NCI-H774 (cell line): ENCODE measurements at places on chromosomes 2 and 18.

DNA sequence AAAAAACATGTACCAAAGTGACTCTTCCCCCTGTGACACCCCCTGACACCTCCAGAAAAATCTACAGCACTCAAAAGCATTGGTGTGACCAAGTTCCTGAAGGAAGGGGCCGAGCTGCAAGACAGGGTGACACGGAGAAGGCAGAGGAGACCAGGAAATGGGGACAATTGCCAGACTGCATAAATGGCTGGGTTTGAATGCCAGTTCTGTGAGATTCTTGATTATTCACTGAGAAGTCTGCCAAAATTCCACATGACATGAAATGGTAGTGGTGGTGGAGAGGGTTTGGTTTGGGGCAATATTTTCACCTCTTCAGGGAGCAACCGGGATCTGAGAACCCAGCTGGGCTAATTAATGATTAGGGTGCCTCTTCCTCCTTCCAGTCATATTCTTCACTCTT lies 178.5 kb downstream of the ARL4C start:
- DNase-seq, result no peak

- DNase-seq, result no peak
Observed at GRCh38 chr2:48900321-48901014, 144.9 kb upstream of the LHCGR start.

DNA sequence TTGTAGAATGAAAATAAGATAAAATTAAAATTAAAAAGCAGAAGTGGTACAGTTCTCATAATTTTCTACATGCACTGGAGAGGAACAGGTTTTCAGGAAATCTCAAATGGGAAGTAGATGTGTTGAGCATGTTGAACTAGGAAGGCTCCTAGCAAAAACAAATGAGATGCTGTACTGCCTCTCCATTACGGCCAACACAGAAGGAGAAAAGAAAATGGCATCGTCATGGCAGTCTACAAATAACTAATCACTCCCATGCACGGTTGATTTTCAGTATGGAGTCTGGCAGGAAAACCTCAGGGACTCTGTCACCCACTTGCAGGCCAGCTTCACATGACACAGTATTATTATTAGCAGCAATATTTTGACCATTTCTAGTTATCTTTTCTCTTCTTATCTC lies 278.7 kb downstream of the NRXN1 start:
- no peak for DNase-seq

DNA sequence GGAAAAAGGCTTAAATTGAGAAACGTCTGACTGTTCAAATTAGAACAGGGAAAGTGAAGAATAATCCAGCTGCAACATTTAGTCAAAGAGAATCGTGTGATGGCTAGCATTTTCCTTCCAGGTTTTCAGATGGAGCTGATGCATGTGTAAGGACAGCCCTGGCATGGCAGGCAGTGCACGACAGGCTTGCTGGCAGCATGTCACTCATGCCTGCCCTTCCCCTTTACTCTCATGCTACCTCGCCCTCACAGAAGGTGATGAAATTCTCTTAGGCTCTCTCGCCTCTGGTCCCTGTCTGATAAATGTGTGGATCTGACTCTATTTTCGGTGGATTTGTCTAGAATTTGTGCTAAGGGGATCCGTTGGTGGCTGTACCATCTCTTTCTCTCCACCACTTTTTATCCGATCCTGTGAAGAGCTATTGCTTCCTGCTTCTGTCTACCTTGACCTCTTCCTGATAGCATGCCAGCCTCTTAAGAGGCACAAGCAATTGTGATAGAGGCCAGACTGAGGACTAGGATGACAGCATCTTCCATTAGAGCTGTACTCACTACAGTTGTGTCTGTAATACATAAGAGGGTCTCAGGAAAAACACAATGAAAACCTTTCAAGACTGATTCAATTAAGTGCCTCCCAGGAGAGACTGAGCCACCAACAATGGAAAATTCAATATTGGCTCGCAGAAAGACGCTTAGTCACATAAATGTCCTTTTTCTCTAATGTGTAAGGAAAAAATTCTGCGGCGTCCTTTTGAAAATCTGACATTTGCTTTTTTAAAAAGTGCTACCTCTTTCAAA lies 65.6 kb upstream of the NOSTRIN start:
- no peak for DNase-seq

DNA sequence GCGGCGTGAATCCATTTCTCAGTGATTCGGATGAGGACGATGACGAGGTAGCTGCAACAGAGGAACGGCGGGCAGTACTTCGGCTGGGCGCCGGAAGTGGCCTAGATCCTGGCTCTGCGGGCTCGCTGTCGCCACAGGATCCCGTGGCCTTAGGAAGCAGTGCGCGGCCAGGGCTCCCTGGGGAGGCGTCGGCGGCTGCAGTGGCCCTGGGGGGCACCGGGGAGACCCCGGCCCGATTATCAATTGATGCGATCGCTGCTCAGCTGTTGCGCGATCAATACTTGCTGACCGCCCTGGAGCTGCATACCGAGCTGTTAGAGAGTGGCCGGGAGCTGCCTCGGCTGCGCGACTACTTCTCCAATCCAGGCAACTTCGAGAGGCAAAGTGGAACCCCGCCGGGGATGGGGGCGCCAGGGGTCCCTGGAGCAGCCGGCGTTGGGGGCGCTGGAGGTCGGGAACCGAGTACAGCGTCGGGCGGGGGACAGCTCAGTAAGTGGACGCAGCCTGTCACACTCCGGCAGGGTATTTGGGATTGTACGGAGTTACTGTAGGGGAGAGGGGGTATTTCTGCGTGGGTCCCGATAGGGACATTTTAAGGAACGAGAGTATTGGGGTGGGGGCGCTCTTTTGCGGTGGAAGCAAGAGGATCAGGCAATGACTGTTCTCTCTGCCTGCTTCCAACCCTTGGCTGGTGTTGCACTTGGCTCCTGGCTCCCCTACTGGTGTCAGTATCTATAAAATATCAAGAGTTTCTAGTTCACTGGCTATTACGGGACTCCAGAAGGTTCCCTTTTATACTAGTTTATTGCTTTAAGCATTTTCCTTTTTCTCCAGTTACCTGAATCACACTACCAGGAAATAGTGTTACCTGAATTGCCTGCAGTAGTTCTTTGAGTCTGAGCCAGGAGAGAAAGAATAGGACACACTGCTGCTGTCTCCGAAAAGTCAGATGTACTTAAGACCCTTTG lies 772 bp downstream of the RELCH start:
- DNase-seq, result no peak

DNA sequence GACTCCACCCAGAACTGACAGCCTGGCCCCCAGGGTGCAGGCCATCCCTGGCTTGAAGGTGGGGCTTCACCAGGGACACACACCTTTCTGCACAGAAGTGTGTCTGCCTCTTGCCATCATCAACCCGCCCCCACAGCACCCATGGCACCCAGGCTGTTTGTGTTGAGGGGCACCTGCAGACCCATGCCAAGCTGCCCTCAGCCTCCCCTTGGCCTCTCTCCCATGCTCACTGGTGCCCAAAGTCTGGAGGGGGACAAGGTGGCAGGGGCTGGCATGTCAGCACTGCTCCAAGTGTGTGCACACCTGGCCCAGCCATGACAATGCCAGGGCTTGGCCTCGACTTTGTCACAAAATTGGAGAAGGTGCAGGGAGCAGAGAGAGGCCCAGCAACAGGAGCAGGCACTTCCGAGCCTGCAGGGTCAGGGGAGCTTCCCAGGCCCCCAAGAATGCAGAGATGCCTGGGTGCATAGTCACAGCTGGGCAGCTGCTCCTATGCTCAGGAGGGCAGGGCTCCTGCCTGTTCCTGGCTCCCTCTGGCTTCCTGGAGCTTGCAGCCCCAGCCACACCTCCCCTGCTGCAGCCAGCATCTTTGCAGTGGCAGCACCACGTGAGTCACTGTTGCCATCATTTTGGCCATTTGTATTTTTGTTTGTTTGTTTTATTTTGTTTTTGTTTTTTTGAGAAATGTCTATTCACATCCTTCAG lies 280.6 kb upstream of the UBE2E3 start:
- no peak for DNase-seq

DNA sequence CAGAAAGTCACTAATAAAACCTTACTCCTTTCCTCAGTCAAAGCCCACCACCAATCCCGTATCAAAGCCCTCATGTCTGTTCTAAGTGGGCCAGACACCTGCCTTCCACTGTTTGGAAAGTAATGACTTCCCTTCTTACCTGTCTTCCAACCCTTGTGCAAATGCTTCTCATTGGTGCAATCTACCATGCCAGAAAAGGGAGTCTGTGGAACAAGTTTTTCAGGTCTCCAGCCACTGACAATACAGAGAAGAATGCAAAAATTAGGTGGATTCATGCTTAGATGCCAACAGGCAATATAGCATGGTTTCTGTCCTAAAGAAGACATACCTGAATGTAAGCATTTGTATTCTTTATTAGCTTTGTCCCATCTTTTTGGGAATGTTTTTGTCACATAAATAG lies 1140.6 kb upstream of the LRRTM1 start:
- no peak for DNase-seq

DNA sequence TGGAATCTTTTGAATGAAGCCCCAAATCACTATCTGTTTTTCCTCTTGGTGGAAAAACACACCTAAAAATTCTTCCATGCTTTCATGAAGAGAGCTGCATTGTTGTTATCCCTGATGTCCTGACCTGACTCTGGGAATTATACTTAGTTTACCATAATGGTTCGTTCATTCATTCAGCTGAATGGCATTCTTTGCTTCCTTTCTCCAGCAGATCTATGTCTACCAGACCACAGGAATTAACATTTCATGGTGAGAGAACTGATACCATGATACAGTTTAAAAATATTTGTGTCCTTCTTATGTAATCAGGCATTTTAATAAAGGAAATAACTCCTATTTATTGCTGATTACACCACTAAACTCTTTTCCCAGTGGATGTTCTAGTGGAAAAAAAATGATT lies 11.1 kb upstream of the SLC4A10 start:
- no peak for DNase-seq

GRCh38 chr2:6921321-6921922 lies 4.2 kb downstream of the RNF144A start:
- no peak for DNase-seq

DNA sequence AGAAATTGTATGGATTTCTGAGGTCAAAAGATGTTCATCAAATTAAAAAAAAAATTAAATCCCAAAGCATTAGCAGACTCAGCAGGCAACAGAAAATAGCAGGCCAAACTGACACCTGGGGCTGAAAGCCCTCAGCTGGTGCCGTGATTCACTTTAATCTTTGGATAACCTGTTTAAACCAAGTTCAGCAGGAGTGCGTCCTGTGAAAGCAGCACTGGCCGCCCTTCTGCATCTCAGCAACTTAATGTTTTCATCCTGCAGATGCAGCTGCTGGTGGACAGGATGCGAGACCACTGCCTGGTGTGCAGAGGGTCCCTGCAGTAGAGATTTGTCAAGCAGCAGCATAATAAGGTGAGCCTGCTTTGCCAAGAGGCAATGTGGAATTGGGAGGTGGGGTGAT lies 41.2 kb downstream of the CCDC68 start:
- DNase-seq, result no peak

DNA sequence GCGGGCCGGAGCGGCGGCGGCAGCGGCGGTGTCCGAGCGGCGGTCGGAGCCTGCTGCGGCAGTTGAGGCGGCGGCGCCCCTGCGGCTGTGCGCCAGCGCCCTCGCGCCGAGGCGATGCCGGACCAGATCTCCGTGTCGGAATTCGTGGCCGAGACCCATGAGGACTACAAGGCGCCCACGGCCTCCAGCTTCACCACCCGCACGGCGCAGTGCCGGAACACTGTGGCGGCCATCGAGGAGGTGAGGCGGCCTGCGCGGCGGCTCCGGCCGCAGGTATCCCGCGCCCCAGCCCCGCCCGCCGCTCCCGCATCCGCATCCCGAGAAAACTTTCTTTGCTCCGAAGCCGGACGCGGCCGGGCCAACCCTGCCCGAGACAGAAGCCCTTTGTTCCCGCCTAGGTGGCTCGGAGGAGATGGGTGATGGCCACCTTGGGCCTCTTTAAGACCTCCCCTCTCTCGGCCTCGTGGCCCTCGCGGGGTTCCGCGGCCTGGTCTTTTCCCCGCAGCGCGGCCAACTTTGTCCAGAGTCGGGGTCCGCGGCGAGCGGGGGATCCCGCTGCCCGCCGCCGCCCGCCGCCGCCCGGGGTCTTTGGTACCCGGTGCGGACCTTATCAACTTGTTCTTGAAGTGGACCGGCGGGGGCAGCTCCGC lies 504 bp downstream of the ASAP2 start:
- DNase-seq, result no peak

- DNase-seq, result no peak
Observed at GRCh38 chr2:25566694-25567093, 106.7 kb downstream of the DTNB start.

DNA sequence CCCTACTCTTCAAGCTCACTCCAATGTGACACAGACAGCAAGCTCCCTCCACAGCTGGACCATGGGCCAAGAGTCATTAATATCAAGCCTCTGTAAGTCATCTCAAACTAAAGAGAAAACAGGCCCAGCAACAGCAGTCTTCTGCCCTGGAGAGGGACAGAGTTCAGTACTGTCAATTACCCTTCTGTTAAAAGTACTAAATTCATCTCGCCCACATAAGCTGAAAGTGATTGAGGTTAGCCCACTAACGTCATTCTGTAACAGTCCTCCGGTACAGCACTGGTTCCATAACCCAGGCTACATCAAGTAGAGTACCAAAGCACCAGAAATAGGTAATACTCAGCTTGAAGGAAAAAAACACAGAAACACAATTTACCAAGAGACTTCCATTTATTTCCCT lies 25.9 kb downstream of the THADA start:
- no peak for DNase-seq

DNA sequence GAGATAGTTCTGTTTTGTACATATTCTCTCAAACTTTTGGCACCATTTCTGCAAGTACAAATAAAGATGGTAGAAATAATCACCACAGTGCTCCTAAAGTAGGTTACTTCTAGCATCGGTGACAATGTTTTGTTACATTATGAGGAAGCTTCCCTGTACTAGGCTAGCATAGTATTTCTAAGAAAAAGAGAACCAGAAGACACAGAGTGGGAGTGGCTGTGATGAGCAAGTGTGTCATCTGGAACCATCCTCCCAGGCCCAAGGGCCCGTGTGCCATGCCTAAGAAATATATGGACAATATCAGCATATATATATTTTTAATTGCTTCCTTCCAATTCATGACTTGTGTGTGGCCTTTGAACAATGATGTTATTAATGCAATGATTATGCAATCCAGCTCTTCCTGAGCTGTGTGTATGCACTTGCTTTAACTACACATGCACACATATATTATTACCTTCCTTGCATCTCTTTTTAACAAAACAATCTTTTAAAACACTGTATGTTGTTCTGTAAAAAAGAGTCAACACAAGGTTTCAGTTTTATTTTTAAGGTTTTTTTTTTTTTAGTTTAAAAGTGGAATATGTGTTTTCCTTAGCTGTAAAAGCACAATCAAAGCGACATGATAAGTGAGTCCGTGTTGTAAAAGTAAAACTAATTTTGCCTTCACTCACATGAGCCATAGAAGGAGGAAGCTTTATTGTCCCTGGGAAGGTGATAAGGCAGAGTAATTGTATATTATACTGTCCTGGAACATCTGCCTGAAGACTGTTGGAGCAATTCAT lies 303.9 kb downstream of the ZNF407 start:
- DNase-seq, result no peak

GRCh38 chr18:49743117-49743567 lies 70.2 kb downstream of the ACAA2 start:
- no peak for DNase-seq
